ENCODE measurements at places on chromosomes 6 and 20. TPM values are rescaled to one million over a fixed set of nuclear protein-coding genes. Genes with fewer than 3 reads are reported as not detected.

DNA sequence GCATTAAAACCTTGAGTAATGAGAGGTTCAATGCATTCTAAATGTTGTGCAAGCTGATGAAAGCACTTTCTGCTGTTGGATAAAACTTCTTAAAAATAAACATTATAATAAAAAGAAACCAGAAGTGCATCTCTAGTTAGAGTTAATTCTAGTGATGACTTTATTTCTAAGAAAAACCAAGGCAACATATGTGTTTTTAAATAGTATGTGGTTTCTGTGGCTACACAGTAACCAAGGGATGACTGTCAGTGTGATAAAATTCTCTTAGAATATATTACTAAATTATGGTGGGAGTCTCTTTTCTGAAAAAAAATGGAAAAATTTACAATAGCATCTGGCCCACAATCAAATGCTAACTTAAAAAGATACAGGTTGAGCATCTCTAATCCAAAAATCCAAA is 117.0 kb downstream of the ME1 start:
- DNase-seq = no peak

DNA sequence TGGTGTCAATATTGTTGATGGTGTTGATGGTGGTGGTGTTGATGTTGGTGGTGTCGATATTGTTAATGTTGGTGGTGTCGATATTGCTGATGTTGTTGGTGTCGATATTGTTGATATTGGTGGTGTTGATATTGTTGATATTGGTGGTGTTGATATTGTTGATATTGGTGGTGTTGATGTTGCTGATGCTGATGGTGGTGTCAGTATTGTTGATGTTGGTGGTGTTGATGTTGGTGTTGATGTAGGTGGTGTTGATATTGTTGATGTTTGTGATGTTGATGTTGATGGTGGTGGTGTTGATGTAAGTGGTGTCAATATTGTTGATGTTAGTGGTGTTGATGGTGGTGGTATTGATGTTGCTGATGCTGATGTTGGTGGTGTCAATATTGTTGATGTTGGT is 240.0 kb downstream of the CDH4 start:
- no peak for DNase-seq

The PFDN6 gene
- polyA plus RNA-seq = 296 TPM

The C6orf52 gene
- polyA plus RNA-seq = 0.38 TPM

The DUSP15 gene
- polyA plus RNA-seq = 0.04 TPM

Data from psoas muscle (tissue), 8 donors.